Urothelium cell line (cell line): ENCODE measurements at places on chromosomes 3 and 15.
A peak's percentile ranks its signal among the peaks of the same experiment; 100 is the strongest.

- no peak for DNase-seq
Observed at GRCh38 chr15:79358069-79358468, 47.2 kb downstream of the TMED3 start.

DNA sequence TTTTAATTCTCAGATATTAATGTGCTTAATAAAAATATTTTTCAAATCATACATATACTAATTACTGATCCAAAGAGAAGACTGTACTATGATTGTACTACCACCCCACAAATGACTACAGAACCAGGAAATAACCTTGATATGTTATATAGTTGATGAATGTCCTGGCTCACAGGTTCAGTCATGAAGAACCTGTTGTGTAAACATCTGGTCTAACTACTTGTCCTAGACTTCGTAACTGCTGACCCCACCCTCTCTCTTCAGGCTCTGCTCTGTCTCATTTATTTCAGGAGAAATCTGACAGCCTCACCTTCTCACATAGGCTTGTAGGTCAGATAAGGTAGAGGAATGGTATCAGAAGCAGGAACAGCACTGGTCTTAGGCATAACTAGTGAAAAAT lies 14.7 kb upstream of the CSTA start:
- DNase-seq: no peak

DNA sequence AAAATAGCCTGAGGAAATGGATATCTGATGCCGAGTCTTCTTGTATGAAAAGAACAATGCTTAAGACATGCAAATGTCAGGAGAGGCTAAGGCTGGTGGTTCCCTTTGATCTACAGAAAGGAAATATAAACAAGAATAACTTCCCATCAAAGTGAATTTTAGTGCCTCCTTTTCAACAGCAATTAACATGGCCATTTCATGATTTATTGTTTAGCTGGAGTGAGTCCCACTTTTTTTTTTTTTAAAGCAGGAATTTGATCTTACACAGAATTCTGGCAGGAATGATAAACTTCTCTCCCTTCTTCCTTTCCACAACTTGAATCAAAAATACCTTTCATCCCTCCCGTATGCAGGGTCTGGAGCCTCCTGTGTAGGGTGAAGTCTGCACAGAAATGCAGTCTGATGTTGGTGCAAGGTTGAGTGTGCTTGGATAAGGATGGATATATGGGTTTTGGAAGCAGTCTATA lies 287.0 kb downstream of the MEX3B start:
- no peak for DNase-seq

GRCh38 chr3:188326968-188327367 lies 173.0 kb downstream of the LPP start:
- DNase-seq: no peak

DNA sequence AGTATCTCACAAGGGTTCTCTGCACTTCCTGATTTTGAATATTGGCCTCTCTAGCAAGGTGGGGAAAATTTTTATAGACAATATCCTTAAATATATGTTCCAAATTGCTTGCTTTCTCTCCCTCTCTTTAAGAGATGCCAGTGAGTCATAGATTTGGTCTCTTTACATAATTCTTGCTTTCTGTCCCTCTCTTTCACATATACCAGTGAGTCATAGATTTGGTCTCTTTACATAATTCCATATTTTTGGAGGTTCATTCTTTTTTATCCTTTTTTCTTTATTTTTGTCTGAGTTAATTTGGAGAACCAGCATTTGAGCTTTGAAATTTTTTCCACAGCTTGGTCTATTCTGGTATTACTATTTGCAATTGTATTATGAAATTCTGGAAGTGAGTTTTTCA lies 77.7 kb upstream of the NUDT16 start:
- DNase-seq: no peak

DNA sequence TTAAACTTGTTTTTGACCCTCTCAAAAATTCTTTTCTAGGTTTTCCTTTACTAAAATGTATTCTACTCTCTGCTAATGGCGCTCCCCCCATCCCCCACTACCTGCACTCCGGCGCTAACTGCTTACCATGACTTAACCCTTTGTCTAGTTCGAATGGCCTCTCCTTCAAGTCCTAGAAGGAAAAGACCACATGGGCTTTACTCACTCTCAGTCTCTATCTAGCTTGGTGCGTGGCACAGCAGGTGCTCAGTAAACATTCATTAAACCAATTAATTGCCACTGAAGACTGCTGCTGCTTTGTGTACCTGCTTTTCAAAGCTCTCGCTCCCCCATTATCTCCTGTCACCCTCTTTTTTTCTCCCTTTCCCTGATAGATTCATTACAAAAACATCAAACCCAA lies 457.7 kb upstream of the THRB start:
- DNase-seq: no peak

DNA sequence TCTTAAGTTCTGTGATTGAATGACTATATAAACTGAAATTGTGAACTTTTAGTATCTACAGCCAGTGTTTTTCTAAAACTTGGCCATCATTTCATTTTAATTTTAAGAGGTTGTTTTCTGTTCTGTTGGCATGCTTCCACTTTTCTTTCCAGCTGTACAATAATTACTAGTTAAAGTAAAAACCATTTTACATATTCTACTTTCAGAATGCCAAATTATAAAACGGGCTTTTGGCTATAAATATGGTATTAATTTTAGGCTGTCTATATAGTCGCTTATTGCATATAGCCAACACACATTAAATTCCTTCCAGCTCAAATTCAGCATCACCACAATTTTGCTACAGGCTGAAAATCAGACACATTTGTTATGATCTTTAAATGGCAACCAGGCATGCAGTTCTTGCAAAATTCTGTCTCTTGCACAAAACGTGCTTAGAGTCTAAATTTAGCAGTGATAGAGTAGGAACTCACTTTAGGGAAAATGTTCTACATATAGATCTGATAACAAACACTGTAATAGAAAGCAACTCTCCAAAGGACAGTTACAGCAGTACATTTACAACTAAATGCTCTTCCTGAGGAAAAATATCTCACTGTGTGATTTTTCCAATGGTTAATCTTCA lies 81.1 kb downstream of the BTD start:
- DNase-seq: no peak

DNA sequence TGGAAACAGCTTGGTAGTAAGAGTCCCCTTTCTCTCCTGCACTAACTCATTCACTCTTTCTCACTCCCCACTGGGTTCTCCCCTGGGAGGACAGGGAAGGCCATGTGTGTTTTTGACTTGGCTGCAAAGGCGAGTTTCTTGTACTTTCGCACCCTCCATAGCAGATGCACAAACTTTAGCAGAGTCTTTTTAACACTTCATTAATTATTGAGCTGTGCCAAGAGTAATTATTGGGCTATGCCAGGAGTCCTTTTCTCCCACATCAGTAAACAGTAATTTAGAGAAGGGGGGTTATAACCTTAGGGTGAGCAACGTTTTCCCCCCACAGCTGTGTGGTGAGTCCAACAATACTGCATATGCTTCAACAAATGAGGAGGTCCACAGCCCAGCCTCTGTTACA lies 224.4 kb upstream of the ATP11B start:
- DNase-seq: no peak

GRCh38 chr3:23664459-23664858 lies 141.3 kb upstream of the UBE2E1 start:
- DNase-seq: no peak

GRCh38 chr15:83499476-83499875 lies 52.3 kb downstream of the SH3GL3 start:
- DNase-seq: no peak

- no peak for DNase-seq
Observed at GRCh38 chr3:171348121-171348520, 112.1 kb downstream of the TNIK start.

GRCh38 chr3:141091426-141091825 lies 40.3 kb downstream of the SPSB4 start:
- no peak for DNase-seq

DNA sequence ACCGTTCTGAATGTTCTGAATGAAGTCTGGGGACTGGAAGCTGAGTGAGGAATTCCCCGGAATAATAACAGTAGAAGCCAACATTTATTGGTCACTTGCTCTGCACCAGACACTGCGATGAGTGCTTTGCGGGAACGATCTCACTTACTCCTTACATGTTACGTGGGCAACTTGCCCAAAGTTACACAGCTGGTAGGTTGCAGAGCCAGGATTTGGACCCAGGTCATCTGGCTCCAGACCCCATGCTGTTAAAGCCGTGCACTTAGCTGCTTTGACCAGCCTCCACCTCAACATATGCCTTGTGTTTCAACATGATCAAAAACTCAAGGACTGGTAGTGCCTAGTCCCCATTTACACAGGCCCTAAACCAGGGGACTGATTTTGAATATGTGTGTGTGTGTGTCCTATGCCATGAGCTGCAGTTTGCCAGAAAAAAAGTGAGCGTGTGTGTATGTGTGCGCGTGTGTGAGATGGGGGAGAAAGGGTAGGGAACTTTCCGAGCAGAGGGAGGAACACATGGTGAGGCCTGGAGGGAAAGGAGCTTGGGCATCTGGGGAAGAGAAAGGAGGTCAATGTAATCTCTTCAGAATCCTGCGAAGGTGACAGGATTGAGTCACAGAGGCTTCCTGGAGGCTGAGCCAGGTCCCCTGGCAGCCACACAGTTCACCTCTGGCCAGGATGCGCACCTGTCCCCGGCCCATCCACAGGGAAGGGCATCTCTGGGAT lies 28.9 kb downstream of the LINGO1 start:
- no peak for DNase-seq

- DNase-seq: no peak
Observed at GRCh38 chr3:192229866-192230265, 497.5 kb downstream of the FGF12 start.

GRCh38 chr15:59410391-59410896 lies 27.5 kb upstream of the FAM81A start:
- no peak for DNase-seq

- DNase-seq: no peak
Observed at GRCh38 chr3:36918050-36918449, 26.8 kb downstream of the TRANK1 start.

GRCh38 chr3:32457971-32458471 lies 44.6 kb downstream of the CMTM6 start:
- no peak for DNase-seq

DNA sequence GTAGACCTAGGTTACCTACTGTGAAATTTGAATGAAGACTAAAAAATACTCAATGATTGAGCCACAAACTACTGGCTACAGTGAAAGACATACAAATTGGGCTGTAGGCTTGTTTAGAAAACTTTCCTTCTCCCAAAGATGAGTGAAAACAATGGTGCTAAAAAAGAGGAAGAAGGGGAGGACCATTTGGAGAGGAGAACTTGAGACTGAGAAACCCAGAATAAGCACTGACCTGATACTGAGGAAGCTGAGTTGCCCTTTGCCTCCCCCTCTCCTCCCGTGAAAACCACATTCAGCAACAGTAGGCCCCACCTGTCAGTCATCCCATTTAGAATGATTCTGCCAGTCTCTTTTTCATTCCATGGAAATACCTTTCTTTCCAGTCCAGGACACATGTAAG lies 484.0 kb upstream of the TGFBR2 start:
- no peak for DNase-seq

DNA sequence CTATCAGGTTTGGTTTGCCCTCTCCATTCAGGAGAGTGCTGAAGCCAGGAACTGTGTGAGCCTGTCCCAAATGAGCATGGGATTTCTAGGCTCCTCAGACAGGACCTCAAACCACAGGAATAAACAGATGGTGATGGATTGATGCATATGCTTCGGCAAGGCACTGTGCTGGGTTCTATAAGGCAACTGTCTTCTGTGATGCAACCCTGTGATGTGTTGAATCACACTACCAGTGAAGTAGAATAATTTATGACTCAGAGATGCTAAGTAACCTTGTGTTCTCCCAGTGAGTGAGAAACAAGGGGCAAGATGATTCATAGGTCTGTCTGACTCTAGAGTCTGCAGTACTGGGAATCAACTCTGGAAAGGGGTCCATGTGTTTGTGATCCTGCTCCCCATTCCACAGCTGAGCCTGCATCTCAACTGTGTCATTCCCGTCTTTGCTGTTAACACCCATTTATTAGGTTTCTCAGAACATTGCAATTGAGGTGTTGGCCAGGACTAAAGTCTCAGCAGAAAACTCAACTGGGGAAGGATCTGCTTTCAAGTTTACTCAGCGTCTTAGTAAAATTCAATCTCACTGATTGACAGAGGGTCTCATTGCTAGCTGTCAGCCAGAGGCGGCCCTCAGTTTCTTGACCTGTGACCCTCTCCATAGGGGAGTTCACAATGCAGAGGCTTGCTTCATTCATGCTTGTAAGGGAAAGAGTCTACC lies 510.1 kb upstream of the CFAP20DC start:
- DNase-seq: peak; percentile 83

GRCh38 chr15:94910166-94910565 lies 678.8 kb downstream of the MCTP2 start:
- no peak for DNase-seq

DNA sequence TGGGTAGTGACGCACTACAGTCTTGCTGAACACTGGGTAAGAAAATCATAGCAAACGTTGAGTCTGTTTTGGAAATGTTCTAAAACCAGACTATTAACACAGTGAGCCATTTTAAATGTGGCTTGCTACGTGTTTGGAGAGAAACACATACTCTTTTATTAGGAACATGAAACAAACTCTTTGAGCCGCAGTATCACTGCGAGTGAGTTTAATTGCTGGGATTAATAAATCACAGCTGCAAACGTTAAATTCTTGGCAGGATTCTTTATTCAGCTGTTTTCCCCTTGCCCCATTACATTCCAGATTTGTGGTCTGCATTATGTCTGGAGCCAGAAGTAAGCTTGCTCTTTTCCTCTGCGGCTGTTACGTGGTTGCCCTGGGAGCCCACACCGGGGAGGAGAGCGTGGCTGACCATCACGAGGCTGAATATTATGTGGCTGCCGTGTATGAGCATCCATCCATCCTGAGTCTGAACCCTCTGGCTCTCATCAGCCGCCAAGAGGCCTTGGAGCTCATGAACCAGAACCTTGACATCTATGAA lies 33.6 kb downstream of the BTD start:
- no peak for DNase-seq

DNA sequence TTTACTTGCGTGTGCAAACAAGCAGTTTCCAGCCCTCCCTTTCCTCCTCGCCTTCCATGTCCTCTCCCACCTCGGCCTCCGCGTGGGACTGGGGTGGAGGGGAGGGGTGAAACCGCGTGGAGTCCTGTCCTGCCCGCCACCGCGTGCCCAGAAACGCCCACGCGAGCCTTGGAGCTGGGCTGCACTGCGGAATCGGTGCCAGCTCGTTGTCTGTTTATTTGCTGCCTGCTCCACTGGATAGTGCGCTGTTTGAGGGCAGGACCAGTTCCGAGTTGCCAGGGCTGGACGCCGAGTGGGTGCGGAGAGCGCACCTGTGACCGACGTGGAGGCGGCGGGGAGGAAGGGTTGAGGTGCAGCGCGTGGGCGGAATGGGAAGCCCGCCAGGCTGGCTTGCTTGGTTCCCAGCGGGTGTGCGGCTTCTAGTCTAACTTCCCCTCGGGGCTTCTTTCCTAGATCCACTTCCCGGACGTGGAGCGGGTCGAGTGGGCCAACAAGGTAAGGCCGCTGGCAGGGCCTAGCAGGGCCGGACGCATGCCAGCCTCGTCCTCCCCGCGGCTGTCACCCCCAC lies 17.3 kb downstream of the ESYT3 start:
- DNase-seq: no peak

DNA sequence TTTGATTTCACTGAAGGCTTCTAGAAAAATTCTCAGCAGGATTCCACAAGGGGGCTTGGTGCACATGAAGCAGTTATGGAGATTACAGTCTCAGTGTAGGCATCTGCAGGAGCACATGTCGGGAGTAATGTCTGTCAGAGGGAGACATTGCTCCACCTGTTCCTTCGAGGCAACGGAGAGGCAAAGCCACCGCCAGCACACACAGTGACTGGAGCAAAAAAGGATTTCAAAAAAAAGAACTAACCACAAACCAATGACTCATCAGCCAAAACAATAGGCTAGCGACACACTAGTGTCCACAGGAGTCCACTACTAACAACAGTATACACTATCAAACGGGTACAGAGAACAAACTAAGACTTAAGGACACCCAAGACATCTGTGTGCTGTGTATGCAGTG lies 68.9 kb downstream of the NPTN start:
- DNase-seq: peak; percentile 70
